ENCODE measurements at places on chromosomes 12 and 14. TPM values are rescaled to one million over a fixed set of nuclear protein-coding genes. Genes with fewer than 3 reads are reported as not detected.

The FGF23 gene
- total RNA-seq: not detected

The NUAK1 gene
- total RNA-seq: 11.0 TPM

The GPRC5A gene
- total RNA-seq: 478 TPM

The RAB5B gene
- 175 TPM for total RNA-seq

The PTPRR gene
- 0.68 TPM for total RNA-seq

The PLEKHA5 gene
- 20.4 TPM for total RNA-seq

The KCNJ8 gene
- total RNA-seq: 20.8 TPM

DNA sequence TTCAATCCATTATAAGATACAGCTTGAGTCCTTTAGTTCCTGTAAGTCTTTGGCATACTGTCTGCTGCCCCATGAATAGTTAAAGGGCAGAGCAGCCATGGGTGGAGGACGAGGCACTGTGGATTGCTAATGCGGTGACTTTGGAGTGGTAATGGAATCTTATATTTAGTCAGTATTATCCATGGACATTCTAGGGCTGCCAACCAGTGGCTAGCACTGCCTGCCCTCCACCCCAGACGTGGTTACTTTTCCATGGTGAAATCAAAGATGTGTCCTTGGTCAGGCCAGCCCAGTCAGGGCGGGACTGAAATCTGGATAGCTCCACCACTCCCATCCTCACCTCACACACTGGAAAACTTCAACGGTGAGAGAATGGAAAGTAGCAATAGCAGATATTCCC is 2.3 kb downstream of the TTC9 start:
- H3K4me1 ChIP-seq: peaks cover 20% of the 10 kb centered on the region
- H3K27me3 ChIP-seq: peaks cover 9% of the 10 kb centered on the region
- DNase-seq: no peak
- no peaks in the 10 kb centered on the region for H3K36me3 ChIP-seq
- no peak overlapping the region for H3K4me3 ChIP-seq
- H3K27ac ChIP-seq: no peak overlapping the region

- H3K4me3 ChIP-seq: no peak overlapping the region
- DNase-seq: no peak
- no peaks in the 10 kb centered on the region for H3K4me1 ChIP-seq
- H3K27me3 ChIP-seq: no peaks in the 10 kb centered on the region
- no peak overlapping the region for H3K27ac ChIP-seq
Measured at GRCh38 chr14:57512220-57512619, 18.6 kb upstream of the CCDC198 start.

DNA sequence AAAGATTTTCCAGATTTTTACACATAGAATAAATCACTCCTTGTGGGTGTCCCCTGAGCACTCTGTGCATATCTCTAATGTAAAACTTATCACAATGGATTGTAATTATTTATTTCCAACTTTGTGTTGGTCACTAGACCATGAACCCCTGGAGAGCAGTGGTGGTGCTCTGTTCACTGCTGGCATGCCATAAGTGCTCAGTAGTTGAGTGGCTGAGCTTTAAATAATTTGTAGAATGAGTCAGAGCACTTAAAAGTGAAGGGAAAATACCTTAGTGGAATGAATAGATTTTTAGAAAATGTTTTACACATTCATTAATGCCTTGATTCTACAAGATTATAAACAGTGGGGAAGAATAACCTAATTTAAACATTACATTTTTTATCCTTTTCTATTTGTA is 6.3 kb downstream of the MGAT4C start:
- DNase-seq: no peak
- no peaks in the 10 kb centered on the region for H3K36me3 ChIP-seq
- no peak overlapping the region for H3K27ac ChIP-seq

DNA sequence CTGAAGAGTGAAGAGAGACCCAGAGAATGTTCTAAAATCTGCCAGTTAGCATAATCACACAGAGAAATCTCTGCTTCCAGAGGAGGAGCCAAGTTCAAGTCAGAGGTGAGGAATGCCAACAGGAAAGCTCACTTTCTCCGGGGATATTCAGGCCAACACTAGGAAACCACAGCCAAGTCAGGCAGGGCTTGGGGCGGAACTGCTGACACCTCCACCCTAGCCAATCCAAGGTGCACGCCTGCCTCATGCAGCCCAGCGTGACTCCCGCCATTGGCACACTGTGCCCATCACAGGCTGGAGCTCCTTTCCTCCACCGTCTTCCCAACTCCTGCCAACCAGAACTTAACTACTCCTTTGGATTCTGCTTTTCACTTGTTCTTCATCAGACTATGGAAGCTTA is 374.3 kb upstream of the CCDC196 start:
- no peak overlapping the region for H3K27ac ChIP-seq
- DNase-seq: no peak
- no peak overlapping the region for H3K4me3 ChIP-seq
- no peaks in the 10 kb centered on the region for H3K27me3 ChIP-seq
- H3K36me3 ChIP-seq: no peaks in the 10 kb centered on the region

- no peaks in the 10 kb centered on the region for H3K36me3 ChIP-seq
- no peak overlapping the region for H3K4me3 ChIP-seq
- H3K27ac ChIP-seq: peak overlapping the region; percentile 51
- H3K27me3 ChIP-seq: no peaks in the 10 kb centered on the region
- no peak for DNase-seq
Measured at GRCh38 chr12:14418451-14418890, 53.0 kb downstream of the ATF7IP start.

DNA sequence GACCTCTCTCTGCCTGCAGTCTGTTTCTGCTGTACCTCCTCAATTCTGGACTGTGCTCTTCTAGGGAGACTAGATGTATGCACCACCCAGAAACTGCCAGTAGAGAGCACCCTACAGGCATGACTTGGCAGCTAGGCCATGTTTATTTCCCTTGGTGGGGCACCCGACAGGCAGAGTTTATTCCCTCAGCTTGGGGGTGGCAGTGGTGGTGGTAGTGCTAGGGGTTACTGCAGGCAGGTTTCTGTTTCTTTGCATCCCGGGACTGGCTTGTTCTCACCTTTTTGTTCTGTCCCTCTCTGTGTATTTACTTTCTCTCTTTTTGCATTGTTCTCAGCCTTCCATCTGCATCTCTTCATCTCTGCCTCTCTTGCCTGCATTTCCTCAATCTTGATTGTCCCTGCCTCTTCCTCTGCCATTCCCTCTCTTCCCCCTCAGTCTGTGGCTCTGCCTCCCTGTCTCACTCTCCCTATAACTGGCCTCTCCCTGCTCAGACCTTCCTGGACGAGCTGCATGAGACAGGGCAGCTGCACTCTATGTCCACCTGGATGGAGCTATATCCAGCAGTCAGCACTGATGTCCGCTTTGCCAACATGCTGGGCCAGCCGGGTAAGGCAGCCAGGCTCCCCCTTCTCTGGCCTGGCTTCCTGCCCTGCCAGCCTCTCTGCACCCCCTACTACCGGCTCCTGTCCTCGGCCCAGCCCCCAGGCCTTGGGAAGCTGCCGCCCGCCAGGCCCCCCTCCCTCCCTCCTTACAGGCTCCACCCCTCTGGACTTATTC is 13.8 kb downstream of the PRPF40B start:
- H3K27me3 ChIP-seq: no peaks in the 10 kb centered on the region
- peaks cover 9% of the 10 kb centered on the region for H3K4me1 ChIP-seq
- no peak overlapping the region for H3K4me3 ChIP-seq

DNA sequence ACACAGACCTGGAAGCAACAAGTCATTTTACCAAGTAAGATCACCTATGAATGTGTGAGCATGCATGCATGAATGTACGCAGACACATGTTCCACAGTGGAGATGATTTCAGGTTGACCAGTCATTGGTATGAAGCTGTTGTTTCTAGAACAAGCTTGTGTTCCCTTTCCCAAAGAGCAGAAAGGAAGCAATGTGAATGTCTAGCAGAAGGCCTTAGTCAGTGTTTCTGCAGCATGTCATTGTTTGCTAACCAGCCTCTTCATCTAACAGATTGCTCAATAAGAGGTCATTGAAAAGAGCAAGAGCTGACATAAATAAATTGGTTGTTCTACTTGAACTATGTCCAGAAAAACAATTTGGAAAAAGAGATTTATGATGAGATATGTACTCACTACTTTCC is 191.4 kb downstream of the PLCZ1 start:
- H3K27me3 ChIP-seq: no peaks in the 10 kb centered on the region
- no peak for DNase-seq
- H3K27ac ChIP-seq: no peak overlapping the region
- no peaks in the 10 kb centered on the region for H3K4me1 ChIP-seq
- no peak overlapping the region for H3K4me3 ChIP-seq

- H3K4me1 ChIP-seq: no peaks in the 10 kb centered on the region
- no peaks in the 10 kb centered on the region for H3K27me3 ChIP-seq
- no peak overlapping the region for H3K4me3 ChIP-seq
- H3K36me3 ChIP-seq: no peaks in the 10 kb centered on the region
- DNase-seq: no peak
- H3K27ac ChIP-seq: no peak overlapping the region
Measured at GRCh38 chr12:57380300-57380699, 50.5 kb downstream of the R3HDM2 start.

- peaks cover 5% of the 10 kb centered on the region for H3K4me1 ChIP-seq
- no peak for DNase-seq
- no peak overlapping the region for H3K4me3 ChIP-seq
Measured at GRCh38 chr14:56494167-56494566, 85.4 kb upstream of the TMEM260 start.

- peaks cover 43% of the 10 kb centered on the region for H3K4me1 ChIP-seq
- H3K27ac ChIP-seq: peak overlapping the region; percentile 61
- H3K36me3 ChIP-seq: no peaks in the 10 kb centered on the region
- DNase-seq: peak; percentile 87
- no peaks in the 10 kb centered on the region for H3K27me3 ChIP-seq
- no peak overlapping the region for H3K4me3 ChIP-seq
Measured at GRCh38 chr12:110543252-110543959, 39.7 kb downstream of the PPTC7 start.

- no peak for DNase-seq
- no peak overlapping the region for H3K4me3 ChIP-seq
- H3K27me3 ChIP-seq: no peaks in the 10 kb centered on the region
- no peak overlapping the region for H3K27ac ChIP-seq
Measured at GRCh38 chr14:29235991-29236390, 469.4 kb downstream of the FOXG1 start.

- no peak for DNase-seq
- no peaks in the 10 kb centered on the region for H3K4me1 ChIP-seq
- H3K27me3 ChIP-seq: no peaks in the 10 kb centered on the region
- H3K27ac ChIP-seq: no peak overlapping the region
- H3K36me3 ChIP-seq: no peaks in the 10 kb centered on the region
Measured at GRCh38 chr12:108174641-108175040, 45.6 kb downstream of the WSCD2 start.

DNA sequence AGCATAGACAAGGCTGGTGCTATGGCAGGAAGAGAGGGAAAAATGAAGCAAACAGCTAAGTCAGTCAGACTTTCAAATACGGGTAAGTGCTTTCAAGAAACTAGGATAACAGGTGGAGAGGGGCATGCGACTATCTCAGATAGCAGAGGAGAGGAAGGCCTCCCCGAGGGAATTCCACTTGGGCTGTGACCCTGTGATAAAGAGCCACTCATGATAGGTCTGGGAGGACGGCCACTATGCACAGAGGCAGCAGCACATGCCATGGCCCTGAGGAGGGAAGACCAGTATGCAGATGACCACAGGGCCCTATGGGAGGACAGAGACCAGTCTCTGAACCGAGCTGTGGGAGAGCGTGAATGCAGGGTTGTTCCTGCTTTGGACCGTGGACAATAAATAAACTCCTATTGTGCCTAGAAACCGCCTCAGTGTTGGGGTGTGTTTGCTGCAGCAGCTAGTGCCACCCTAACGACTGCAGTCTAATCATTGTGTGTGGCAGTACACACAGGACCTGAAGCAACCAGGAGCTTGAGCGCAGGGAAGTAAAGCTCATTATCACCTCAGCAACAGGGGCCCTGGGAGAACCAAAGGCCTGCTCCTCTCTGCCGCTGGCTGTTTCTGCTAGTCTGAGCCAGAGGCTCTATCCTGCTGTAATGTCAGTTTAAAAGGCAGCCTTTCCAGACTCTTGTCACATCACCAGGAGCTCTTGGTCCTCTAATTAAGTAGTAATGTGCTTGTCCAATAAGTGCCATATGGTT is 119.1 kb downstream of the CACNA1C start:
- no peak for DNase-seq
- H3K4me1 ChIP-seq: no peaks in the 10 kb centered on the region
- no peaks in the 10 kb centered on the region for H3K36me3 ChIP-seq
- no peaks in the 10 kb centered on the region for H3K27me3 ChIP-seq
- H3K4me3 ChIP-seq: no peak overlapping the region

GRCh38 chr12:69055706-69056105 is 122.7 kb upstream of the CPM start:
- H3K4me1 ChIP-seq: peaks cover 3% of the 10 kb centered on the region
- H3K36me3 ChIP-seq: no peaks in the 10 kb centered on the region
- H3K27me3 ChIP-seq: no peaks in the 10 kb centered on the region
- H3K27ac ChIP-seq: peak overlapping the region; percentile 23
- no peak for DNase-seq

DNA sequence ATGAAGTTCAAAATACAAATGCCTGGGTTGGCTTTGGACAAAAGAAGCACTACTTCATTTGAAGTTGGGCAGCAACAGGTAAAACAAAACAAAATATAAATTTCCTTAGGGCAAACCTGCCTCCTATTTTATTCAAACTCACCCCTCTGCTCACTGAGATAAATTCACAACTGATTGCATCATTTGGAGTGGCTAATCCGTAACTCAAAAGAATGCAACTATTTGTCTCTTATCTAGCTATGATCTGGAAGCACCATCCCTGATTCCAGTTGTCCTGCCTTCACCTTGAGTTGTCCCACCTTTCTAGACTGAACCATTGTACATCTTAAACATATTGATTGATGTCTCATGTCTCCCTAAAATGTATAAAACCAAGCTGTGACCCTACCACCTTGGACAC is 145.0 kb downstream of the CCER1 start:
- H3K4me3 ChIP-seq: no peak overlapping the region
- no peaks in the 10 kb centered on the region for H3K36me3 ChIP-seq
- no peaks in the 10 kb centered on the region for H3K4me1 ChIP-seq

GRCh38 chr14:21043387-21043973 is 1.3 kb downstream of the RNASE7 start:
- H3K27me3 ChIP-seq: no peaks in the 10 kb centered on the region
- H3K4me3 ChIP-seq: no peak overlapping the region
- no peaks in the 10 kb centered on the region for H3K36me3 ChIP-seq
- peaks cover 24% of the 10 kb centered on the region for H3K4me1 ChIP-seq
- no peak overlapping the region for H3K27ac ChIP-seq

DNA sequence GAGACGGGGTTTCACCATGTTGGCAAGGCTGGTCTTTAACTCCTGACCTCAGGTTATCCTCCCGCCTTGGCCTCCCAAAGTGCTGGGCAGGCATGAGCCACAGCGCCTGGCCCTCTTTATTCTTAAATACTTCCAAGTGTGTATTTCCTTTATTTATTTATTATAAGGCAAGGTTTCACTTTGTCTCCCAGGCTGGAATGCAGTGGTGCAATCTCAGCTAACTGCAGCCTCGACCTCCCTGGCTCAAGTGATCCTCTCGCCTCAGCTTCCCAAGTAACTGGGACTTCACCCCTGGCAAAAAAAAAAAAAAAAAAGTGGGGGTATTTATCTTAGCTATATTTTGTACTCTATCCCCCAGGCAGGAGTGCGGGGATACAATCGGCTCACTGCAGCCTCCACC is 6.8 kb downstream of the FAM216A start:
- no peak overlapping the region for H3K27ac ChIP-seq
- DNase-seq: no peak
- no peaks in the 10 kb centered on the region for H3K27me3 ChIP-seq
- no peak overlapping the region for H3K4me3 ChIP-seq
- H3K4me1 ChIP-seq: no peaks in the 10 kb centered on the region
- H3K36me3 ChIP-seq: peaks cover 3% of the 10 kb centered on the region

Measured in left lung (tissue), 14 donors.